Activated naive CD8-positive, alpha-beta T cell treated with anti-CD3 and anti-CD28 coated beads, Interleukin-2, amount 10 ng/mL, durations not matched to agents 7 days and 5 days (primary cell): ENCODE measurements at places on chromosomes 7 and 10. TPM values are rescaled to one million over a fixed set of nuclear protein-coding genes. Genes with fewer than 3 reads are reported as not detected.
A peak's percentile ranks its signal among the peaks of the same experiment; 100 is the strongest.

The TMEM229A gene
- not detected for total RNA-seq

The IQCE gene
- total RNA-seq, result 8.3 TPM

The TMEM225B gene
- total RNA-seq, result 2.3 TPM

The GRM3 gene
- not detected for total RNA-seq

The MLXIPL gene
- total RNA-seq, result not detected

The GBX1 gene
- total RNA-seq, result not detected

The HMX2 gene
- total RNA-seq, result not detected

The GGCT gene
- 40.2 TPM for total RNA-seq

The EPHB6 gene
- total RNA-seq, result 20.1 TPM

The DRGX gene
- not detected for total RNA-seq

The RNLS gene
- total RNA-seq, result 3.5 TPM

The MPP7 gene
- total RNA-seq, result 23.4 TPM

The FAM180A gene
- not detected for total RNA-seq

The ACSL5 gene
- total RNA-seq, result 55.8 TPM

- DNase-seq, result no peak
These were observed 7.4 kb upstream of the RRP12 start for GRCh38 chr10:97408496-97408992.

DNA sequence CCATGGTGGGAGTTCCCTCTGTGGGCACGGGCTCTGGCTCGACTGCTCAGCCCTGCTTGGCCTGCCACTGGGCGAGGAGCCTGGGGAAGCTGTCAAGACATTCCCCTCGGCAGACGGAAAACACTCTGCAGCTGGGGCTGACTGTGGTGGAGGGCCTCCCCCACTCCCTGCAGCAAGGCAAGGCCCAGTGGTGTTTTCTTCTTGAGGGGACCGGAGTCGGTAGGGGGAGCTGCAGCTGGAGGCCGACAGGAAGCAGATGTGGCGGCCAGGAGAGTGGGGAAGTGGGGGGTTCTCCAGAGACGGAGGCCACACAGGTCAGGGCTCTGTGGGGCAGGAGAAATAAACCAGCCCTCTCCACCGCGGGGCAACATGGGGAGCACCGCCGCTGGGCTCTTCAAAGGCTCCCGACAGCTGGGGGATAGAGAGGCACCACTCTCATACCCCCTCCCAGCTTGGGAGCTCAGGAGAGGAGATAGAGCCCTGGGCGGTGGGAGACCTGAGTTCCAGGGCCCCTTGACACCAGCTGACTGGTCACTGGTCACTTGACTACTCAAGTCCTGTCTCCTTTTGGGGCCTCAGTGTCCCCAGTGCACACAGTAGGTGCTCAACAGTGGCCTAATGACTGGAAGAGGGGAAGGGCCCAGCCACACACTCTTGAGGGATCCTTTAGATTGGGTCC, 43.4 kb downstream of the PPIF start:
- peak; percentile 39 for DNase-seq

- DNase-seq, result no peak
These were observed 57.0 kb downstream of the STRA8 start for GRCh38 chr7:135290594-135290993.

GRCh38 chr7:146698995-146699610, 582.5 kb downstream of the CNTNAP2 start:
- DNase-seq, result no peak

DNA sequence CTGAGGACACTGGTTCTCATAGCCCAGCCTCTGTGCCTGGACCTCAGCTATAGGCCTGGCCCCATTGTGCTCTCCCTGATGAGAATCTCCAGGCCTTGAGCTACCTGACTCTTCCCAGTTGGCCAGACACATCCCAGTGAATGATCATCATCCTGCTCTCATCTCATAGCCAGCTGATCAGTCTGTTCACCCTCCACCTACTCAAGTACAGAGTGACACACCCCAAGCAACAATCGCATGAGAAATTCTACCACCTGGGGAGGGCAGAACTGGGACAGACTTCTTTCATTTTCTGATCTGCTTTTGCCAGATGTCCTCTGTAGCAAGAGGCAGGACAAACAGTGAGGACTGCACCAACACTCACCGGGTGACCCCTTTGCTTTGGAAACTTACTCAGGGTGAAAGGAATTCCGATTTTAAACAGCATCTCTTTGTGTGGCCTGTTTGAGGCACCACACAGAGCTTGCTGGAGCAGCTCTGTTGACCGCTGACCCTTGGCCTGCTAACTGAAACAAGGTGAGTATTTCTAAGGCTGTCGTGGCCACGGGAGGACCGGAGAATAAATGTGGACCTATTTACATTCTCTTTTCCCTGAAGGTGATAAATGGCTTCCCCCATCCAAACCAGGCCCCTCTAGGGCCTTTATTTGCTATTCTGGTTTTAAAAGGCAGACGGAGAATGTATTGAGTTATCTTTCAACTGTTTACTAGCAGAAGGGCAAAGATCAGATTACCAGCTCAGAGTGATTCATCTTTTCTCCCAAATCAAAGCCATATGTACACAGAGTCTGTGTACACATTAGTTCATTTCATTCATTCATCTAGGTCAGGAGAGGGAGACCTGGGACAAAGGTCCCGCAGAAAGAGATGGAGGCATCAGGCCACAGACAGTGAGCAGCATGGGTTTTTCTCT, 181.4 kb upstream of the TNS3 start:
- no peak for DNase-seq

GRCh38 chr10:132283604-132284382, 24.0 kb downstream of the STK32C start:
- no peak for DNase-seq

- no peak for DNase-seq
These were observed 15.4 kb downstream of the PPP2R2D start for GRCh38 chr10:131915990-131916766.

DNA sequence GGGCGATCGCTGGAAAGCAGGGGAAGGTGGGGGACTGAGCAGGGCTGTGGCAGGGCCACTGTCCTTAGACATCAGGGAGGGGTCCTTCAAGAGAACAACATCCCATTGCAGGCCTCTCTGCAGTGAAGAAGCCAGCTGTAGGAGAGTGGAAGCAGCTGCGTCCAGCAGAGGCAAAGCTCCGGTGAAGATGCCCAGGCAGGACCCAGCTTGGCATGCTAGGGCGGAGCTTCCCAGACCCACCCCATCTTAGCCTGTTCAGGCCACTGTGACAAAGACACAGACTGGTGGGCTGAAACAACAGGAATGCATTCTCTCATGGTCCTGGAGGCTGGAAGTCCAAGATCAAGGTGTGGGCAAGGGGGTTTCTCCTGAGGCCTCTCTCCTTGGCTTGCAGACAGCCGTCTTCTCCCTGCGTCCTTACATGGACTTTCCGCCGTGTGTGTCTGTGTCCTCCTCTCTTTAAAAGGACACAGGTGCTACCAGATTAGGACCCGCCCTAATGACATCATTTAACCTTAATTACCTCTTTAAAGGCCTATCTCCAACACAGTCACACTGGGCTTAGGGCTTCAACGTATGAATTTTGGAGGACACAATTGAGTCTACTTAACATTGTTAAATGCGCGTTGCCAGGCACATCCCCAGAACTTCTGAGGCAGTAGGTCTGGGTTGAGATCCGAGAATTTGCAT, 178.1 kb upstream of the GRB10 start:
- no peak for DNase-seq

DNA sequence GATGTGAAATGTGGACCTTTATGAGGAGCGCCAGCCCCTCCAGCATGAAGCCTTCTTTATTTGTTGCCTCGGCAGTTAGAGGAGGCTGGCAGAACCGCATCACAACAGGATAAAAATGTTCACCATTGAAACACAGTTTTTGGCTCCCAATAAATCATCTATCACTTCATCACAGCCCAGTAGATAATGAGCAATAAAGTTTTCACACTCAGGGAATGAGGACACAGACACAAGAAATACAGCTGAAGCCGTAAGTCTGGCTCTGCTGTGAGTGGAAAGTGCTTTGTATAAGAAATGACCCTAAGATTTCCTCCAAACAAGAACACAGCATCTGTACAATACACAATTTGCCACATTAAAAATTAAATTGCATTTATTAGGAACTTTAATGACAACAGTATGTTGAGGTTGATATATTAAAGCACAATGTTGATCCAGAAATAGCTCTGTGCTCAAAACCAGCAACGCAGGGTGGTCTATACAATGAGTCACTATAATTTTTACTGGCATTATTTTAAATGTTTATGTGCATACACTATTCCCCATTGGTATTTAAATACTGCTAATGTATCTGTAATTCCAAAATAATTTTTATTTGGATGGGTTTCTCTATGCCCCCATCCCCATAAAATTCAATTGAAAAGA, 301.8 kb upstream of the MGMT start:
- DNase-seq, result no peak

DNA sequence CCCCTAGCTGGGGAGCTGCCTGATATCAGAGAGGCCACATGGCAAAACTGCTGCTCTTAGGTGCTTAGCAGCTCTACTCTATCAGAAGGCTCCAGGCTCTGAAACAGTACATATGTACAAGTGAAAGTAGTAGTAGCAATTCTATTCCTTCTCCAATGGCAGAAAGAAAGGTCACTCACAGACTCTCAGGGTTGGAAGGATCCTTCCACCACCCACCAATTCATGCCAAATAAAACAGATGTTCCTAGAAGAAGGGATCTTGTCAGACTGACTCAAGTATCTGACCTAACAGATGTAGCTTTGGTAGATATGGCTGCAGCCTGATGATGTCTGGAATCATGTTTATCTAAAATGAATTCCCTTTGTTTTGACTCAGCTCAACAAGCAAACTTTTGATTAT, 8.0 kb upstream of the ALDH18A1 start:
- no peak for DNase-seq
